Right atrium auricular region (tissue), 2 donors: ENCODE measurements at places on chromosomes 2 and 18. TPM values are rescaled to one million over a fixed set of nuclear protein-coding genes. Genes with fewer than 3 reads are reported as not detected.
A peak's percentile ranks its signal among the peaks of the same experiment; 100 is the strongest.

Gene COLEC11
- 27.8 TPM for total RNA-seq

Gene SPR
- total RNA-seq = 34.5 TPM

Gene SLC39A6
- total RNA-seq = 20.0 TPM

Gene TMEFF2
- 0.56 TPM for total RNA-seq

Gene ZNF396
- total RNA-seq = 0.30 TPM

Gene KIF5C
- 1.6 TPM for total RNA-seq

Gene PLGLB2
- 1.2 TPM for total RNA-seq

Gene CABLES1
- 6.9 TPM for total RNA-seq

Gene LCT
- not detected for total RNA-seq

Gene TACR1
- total RNA-seq = 0.07 TPM

DNA sequence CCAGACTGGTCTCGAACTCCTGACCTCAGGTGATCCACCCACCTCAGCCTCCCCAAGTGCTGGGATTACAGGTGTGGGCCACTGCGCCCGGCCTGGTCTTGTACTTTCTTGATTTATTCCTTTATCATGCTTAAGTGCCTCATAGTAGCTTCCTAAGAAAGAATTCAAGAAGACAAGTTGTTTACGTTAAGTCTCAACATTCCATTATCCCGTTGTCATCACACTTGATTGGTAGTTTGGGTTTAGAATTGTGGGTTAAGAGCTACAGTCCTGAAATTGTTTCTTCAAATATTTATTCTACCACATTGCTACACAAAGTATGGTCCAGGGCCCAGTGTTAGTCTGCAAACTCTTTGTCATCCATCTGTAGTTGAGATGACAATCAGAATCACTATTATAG, 194.0 kb downstream of the VWC2L start:
- no peak for DNase-seq

- no peak for DNase-seq
Measured at GRCh38 chr2:27118525-27119329, at the start of gene CGREF1. Gene CGREF1 (minus strand): TSS chr2:27119128. CDS start chr2:27104366, 14,762 bp downstream.

DNA sequence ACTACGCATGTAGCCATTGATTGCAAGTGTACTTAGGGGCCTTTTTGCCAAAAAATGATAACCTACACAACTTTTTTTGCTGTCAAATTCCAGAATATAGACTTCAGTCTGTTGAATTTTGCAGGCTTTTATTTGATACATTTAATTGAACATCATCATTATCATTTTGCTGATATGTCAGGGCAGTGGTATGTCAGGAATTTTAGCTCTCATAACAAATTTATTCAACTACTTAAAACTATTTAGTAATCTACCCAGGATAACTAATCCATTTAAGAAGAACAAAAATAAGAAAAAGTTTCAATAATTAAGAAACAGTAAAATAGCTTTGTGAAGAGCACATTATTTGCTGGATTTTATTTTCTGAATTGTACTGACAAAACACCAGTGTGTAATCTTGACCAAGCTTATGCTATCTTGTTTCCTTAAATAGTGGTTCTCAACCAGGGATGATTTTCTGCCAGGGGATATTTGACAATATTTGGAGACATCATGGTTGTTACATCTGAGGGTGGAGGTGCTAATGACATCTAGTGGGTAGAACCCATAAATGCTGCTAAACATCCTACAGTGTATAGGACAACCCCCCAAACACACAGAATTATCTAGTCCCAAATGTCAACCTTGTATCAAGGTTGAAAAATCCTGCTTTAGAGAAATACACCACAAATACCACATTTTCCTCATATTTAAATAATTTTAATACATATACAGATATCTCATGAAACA, 12.1 kb upstream of the TTN start:
- DNase-seq = no peak

DNA sequence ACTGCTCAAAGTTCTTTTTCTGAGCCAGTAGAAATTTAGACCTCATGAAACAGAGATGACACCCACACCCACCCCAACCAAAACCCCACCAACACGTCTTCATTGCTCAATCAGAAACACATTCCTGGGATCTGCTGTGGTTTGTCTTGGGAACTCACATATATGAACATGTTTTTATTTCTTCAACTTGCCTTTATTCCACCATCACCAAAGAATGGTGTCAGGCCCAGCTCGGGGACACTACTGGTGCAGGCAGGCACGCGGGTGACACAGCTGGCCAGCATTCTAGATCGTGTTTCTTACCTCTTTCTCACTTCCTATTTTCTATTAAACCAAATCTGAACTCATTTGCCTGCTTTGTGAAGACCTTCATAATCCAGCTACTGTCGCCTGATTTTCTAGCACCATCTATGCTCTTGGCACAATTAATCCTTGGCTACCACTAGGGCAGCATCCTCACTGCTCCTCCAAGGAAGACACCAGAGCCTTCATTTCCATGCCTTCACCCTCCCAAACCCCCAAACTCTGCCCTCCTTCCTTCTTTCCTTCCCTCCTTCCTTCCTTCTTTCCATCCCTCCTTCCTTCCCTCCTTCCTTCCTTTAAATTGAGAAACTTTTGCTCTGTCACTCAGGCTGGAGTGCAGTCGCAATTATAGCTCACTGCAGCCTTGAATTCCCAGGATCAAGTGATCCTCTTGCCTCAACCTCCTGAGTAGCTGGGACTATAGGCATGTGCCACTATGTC, 157.1 kb downstream of the BCL2 start:
- DNase-seq = no peak

DNA sequence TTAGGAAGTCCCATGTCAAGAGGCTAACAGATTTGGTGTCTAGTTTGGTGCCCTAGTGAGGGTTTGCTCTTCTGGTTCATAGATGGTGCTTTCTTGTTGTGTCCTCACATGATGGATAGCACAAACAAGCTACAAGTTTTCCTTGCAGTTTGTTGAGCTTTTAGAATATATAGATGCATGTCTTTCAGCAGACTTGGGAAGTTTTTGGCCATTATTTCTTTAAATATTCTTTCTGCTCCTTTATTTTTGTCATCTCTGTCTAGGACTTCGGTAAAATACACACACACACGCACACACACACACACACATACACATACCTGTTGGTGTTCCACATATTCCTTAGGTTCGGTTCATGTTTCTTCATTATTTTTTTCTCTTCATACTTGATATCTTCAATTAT, 81.5 kb upstream of the TEX51 start:
- no peak for DNase-seq

DNA sequence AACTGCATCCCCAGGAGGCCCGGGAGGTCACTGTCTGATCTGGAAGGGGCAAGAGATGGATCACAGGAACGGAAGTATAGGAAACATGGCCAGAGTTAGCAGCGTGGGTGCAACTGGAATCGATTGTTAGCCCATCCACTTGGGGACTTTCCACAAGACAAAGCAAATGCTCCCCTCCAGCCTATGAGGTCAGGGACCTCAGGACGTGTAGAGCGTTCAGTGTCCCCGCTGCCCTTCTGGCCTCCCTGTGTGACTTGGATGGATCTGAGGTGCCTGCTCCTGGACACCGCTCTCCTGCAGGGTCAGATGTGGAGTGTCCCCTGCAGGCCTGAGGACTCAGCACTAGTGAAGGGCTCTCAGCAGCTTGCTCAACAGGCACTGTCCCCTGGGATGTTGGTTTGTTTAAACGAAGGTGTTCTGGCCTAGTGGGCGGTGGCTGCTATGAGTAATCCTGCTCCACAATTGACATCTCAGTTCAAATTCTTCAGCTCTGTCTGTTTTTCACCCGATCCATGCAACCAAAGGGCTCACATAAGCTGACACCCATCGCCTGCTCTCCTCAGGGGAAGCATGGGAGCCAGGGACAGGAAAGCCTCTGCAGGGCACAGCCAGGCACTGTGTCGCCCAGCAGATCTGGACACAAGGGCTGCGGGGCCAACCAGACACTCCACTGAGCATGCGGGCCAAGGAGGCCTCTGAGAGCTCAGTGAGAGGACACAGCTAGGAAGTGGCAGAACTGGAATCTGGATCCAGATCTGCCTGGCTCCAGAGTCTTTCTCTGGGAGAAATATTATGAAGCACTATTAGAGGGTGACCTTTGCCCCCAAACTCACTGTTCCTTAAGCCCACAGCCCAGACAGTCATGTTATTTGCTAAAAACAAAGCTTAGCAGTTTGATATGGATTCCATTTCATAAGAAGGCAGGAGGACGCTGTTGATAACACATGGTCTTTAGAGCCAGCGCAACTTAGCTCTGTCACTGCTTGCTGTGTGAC, 78.5 kb downstream of the RHOB start:
- peak; percentile 80 for DNase-seq

DNA sequence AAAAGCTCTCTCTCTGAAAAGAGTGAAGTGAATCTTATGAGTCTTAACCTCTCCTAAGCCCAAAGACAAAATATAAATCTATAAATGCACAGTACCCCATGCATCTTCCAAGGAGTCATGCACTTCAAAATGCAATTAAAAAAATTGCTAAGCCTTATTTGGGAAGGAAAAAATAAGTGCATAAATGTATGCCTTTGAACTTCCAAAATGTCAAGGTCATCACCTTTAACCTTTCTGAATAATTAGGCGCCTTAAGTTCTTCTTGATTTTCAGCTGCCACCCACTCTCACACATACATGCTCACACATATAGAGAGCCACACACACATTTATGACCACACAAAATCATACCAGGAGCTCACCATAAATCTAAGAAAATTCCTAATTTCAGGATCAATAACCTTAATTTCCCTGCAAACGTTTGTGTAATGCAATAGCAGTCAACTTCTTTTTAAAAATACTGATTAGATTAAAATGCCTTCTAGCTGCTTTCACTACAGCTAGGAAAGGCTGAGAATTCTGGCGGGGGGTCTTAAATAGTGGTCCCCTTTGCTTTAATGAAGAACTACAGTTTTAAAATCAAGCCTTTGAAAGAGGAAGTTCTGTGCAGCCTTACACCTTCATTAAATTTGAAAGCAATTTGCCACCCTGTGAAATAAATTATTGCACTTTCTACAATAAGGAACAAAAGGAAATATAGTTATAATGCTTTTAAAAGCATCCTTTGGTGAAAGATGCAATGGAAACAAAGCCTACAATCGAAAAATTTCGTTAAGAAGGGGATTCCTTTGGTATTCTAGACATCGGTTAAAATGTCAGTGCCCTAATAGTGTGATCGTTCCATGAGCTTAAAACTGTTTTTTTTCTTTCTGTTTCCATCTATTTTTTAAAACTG, 3.6 kb downstream of the HOXD11 start:
- no peak for DNase-seq

GRCh38 chr2:121887513-121888188, 132.2 kb downstream of the TSN start:
- no peak for DNase-seq

DNA sequence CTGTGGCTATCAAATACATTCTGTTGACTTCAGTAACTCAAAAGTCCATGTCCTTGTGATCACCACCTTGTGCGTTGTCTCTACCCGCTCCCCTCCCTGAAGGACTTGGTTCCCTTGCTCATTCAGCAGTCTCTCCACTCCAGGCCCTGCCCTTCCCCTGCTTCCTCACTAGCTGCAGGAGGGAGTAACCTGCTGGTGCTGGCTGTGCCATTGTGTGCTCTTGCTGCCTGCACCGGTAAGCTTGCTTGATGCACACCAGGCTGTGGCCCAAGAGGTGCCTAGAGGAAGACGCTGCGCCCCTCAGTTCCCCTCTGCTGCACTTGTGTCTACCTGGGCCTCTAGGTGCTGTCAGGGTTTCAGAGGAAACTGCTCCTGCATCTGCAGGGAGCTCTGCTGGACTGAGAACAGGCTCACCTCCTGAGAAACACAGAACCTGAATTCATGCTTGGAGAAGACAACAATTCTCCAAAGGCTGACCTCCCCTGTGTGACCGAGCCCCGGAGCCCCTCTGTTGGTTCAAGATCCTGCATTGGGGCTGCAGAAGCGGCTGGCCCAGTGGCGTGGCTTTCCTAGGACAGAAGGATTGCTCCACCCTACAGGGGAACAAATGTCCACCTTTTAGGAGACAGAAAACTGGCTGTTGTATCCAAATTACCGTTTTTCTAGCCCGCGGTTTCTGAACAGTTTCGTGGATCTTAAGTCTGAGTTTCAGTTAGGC, 33.6 kb downstream of the PTPRM start:
- DNase-seq = no peak

DNA sequence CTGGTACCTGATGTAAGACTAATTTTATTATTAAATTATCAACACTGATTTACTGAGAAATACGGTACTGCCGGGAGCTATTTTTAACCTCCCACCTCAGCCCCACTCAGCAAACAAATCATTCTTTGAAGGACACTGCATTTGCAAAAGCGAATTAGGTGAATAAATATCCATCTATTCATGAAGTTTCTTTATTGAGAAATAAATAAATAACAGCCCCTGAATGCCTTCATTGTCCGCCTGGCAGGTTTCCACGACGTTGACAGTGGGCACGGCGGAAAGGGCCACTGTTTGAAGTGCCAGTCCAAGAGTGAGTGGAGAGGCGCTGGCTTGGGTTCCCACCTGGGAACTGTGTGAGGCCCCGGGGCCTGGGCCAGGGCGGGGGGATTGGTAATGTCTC, 15.7 kb downstream of the C1QL2 start:
- no peak for DNase-seq

DNA sequence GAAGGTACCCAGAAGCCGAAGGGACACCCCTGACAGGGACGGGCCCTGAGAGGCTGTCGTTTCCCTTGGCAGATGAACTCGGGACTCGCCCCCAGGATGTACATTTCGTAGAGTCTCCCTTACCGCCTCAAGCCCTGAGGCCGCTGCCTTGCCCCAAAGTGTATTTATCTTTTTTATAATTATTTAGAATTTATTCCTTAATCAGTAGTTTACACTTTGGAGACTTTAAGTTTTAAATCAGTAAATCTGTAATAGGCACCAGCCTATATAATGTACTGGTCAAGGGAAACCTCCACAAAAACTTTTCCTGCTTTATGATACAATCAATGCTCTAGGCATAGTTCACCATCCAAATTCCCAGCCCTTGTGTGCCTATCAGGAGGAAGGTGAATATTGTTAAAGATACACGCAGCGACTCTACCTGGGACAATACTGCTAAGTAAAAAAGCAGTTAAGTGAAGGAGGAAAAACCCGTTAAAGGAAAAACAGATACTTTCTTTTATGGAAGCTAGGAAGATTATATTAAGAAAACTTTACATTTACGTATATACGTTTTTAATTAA, 848 bp downstream of the VRK2 start:
- no peak for DNase-seq

GRCh38 chr2:44230378-44230777, 44.9 kb upstream of the SLC3A1 start:
- DNase-seq = no peak

- no peak for DNase-seq
Measured at GRCh38 chr2:102826904-102827303, 65.1 kb downstream of the TMEM182 start.

GRCh38 chr18:36559149-36559857, 261.8 kb downstream of the FHOD3 start:
- DNase-seq = no peak

- no peak for DNase-seq
Measured at GRCh38 chr2:187264612-187265011, 183.4 kb downstream of the CALCRL start.

- DNase-seq = peak; percentile 4
Measured at GRCh38 chr18:46624127-46624526, 32.9 kb downstream of the LOXHD1 start.

DNA sequence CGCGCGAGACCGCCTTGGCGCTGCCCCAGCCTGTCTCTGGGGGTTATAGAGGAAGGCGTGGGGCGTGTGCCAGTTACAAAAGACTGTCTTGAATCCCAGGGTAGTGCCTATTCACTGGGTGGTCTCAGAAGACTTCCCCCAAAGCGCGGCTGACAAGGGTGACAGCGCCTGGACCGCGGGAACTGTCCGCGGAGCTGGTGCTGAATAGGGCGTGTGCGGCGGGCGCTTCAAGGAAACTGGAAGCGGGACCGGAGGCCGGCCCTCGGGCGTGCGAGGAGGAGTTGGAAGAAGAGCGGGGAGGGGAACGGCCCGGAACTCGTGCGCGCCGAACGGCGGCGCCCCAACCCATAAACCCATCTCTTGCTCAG, 2.3 kb downstream of the EGR4 start:
- no peak for DNase-seq

- no peak for DNase-seq
Measured at GRCh38 chr18:54453996-54454395, 96.3 kb downstream of the C18orf54 start.
